Cortex of kidney (tissue), 1 donor: ENCODE measurements at places on chromosomes 5 and 9.

DNA sequence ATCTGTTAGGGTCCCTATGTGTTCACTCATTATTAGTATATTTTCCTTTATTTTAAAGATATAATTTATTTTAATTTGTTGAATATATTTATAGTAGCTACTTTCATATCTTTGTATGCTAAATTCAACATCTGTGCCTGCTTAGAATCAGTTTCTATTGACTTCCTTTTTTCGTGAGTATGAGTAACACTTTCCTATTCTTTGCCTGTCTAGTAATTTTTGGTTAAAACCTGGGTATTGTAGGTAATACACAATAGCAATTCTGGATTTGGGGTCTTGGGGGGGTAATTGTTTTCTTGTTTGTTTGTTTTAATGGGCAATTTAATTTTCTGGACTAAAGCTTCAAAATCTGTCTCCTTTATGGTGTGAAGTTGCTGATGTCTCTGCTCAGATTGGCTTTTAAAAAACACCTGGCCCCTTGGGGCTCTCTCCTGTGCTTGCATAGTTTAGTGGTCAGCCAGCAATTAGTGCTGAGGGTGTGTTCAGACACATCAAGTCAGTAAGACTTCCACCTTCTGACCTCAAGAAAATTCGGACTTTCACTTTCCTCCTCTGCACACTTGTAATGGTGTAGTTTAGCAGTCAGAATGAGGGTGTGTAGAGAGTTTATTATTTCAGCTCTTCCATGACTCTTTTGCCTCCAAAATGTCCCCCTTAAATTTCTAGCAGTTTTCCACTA lies 124.4 kb upstream of the MAP1B start:
- DNase-seq = no peak

DNA sequence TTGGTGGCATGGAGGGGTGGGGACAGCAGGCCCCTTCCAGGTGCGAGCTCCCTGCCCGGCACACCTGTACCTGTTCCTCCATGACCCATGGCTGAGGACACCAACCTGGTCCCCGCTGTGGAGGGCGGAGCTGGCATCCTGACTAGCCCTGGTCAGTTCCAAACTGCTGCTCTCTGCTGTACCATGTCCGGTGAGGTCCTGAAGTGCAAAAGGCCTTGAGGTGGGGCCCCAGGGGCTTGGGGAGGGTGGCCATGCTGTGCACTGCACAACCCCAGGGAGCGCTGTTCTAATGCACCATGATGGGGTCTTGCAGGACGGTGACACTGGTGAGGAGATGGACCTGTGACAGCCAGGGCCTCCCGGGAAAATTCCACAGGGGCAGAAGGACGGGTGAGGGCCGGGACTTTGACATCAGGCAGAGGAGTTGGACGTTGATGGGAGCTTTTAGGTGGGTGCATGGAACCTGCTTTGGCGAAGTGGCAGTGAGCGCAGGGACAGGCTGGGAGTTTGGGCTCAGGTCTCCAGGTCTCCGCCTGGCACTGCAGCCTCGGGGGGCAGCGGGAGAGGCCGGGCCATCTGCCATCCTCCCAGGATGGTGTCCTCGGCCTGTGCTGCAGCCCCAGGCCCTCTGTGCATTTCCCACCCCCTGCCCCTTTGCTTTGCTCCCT lies 38.9 kb downstream of the COL5A1 start:
- no peak for DNase-seq

DNA sequence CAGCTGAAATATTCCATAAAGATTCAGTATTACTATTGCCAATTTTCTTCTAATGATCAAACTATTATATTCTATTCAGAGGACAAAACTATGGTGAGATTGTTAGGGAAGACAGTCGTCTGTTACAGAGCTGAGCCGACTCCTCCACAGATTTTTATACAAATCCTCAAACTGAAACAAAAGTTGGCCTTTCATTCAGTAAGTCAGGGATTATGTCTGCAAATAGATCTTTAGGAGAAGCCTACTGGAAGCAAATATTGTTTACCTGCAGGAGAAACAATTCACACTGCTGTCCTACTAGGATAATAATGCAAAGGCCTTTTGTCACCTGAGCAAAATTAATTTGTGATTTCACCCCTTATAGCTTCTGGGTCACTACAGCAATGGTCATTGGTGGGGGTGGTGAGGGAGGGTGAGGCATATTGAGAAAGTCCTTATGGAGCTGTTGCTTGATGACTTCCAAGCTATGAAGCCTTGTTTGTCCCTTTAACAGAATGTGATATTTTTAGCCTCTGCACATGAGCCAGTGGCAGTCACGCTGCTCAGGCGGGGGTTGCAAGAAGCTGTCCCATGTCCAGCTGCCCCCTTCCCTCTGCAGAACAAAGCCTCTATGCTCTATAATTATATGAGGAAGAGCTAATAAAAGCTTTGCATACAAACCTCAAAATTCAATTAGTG lies 200.5 kb upstream of the KLF9 start:
- no peak for DNase-seq

- DNase-seq = no peak
Observed at GRCh38 chr5:126846744-126847455, 70.0 kb downstream of the LMNB1 start.

GRCh38 chr5:74639807-74640449 lies 600 bp downstream of the ENC1 start:
- DNase-seq = no peak

GRCh38 chr5:10935536-10935935 lies 174.5 kb upstream of the DAP start:
- DNase-seq = no peak

GRCh38 chr5:93622240-93622885 lies 39.3 kb downstream of the NR2F1 start:
- DNase-seq = no peak

- DNase-seq = no peak
Observed at GRCh38 chr9:9892217-9892616, 720.6 kb downstream of the PTPRD start.

GRCh38 chr9:109311286-109311685 lies 9.6 kb downstream of the EPB41L4B start:
- DNase-seq = no peak
